ENCODE measurements at places on chromosomes 7 and 10. TPM values are rescaled to one million over a fixed set of nuclear protein-coding genes. Genes with fewer than 3 reads are reported as not detected.

GRCh38 chr7:157543276-157543675 lies 206.5 kb downstream of the DNAJB6 start:
- DNase-seq = peak; percentile 47

VAX1 gene
- polyA plus RNA-seq = not detected

GNGT1 gene
- not detected for polyA plus RNA-seq

DNA sequence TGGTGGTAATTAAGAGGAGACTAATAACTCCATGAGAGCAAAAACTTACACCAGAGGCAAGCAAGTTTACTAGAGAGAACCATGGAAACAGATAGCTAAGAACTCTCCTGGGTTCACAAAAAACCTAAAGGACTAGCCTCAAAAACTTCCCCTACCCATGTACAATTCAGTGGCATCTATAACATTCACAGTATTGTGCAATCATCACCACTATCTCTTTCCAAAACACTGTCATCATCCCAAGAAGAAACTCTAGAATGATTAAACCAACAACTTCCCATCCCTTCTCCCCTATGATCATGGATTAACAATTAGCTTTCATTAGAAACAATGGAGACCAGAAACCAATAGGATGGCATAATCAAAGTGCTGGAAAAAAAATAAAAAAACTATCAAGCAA lies 1038.3 kb downstream of the LRMDA start:
- DNase-seq = no peak

UPF2 gene
- polyA plus RNA-seq = 11.5 TPM

DNA sequence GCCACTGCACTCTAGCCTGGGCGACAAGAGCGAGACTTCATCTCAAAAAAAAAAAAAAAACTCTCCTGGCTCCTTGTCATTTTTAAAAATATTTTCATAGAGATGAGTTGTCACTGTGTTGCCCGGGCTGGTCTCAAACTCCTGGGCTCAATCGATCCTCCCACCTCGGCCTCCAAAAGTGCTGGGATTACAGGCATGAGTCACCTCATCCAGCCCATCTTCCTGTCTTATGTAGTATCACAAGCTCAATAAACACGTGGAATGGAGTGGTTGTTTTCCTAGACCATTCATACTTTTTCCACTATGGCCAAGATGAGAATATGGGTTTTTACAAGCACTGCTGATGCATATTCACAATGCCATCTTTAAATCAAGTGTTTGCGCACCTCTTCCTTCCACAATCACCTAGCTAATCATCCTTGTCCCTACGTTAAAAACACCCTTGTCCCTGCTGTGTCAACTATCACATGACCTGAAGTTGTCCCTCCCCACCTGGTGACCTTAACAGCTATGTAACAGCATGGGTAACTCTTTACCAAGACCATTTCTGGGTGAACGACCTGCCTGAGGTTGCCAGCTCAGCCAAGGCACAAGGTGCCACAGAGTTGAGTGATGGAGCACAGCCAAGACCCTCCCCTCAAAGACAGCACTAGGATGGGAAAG lies 21.3 kb downstream of the DLG5 start:
- no peak for DNase-seq
